ENCODE measurements at places on chromosomes 1 and 21. TPM values are rescaled to one million over a fixed set of nuclear protein-coding genes. Genes with fewer than 3 reads are reported as not detected.
A peak's percentile ranks its signal among the peaks of the same experiment; 100 is the strongest.

The KCNK1 gene
- 7.6 TPM for total RNA-seq

The KRTAP19-3 gene
- total RNA-seq: not detected

The OPRD1 gene
- 0.03 TPM for total RNA-seq

The UBL4B gene
- total RNA-seq: not detected

The PRAMEF18 gene
- not detected for total RNA-seq

The LCE4A gene
- total RNA-seq: not detected

The LCE6A gene
- total RNA-seq: not detected

The ADAMTSL4 gene
- 0.06 TPM for total RNA-seq

GRCh38 chr1:22876359-22877111, 96.1 kb downstream of the LACTBL1 start:
- DNase-seq: peak; percentile 72

DNA sequence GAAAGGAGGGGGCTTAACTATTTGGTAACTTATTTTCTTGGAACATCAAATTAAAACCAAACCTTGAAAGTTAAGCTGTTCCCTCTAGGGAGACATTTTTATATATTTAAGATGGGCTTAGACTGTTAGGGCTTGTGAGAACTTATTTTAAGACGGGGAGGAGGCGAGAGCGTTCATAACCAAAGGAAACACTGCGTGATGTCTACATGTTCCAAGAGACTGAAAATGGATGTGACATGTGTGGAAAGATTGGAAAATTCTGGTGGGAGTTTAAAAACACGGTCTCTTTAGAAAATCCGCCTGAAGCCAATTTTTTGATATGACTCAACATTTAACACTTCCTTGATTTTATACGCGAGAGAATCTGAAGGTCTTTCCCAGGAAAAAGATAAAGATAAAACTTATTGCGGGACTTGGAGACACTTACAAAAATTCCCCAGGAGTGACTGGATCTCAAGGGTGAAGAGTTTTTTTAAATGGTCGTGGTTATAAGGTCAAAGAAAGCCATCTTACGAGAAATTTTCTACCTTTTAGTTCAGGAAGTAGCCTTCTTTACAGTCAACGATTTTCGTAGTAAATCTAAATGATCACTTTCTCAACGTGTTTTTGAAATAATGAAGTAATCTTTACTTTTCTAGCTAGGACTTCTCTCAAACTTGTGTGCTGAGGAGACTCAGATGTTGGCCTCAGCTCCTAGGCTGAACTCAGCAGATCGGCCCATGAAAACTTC, 828 bp downstream of the PNRC2 start:
- no peak for DNase-seq

DNA sequence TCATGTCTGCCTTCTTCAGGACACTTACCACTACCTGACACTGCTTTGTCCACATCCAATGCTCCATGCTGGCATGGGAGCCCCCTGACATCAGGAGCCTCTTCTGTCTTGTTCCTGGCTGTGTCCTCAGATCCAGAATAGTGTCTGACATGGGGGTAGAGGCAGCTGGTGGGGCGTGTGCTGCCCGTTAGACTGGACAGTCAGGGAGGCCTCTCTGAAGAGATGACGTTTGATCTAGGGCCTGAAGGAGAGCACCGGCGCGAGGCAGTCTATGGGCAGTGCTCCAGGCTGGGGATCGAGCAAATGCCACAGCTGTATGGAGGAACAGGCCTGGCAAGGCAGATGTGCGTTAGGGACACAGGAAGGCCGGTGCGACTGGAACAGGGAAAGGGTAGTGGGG, 16.6 kb downstream of the SLC9A1 start:
- no peak for DNase-seq

DNA sequence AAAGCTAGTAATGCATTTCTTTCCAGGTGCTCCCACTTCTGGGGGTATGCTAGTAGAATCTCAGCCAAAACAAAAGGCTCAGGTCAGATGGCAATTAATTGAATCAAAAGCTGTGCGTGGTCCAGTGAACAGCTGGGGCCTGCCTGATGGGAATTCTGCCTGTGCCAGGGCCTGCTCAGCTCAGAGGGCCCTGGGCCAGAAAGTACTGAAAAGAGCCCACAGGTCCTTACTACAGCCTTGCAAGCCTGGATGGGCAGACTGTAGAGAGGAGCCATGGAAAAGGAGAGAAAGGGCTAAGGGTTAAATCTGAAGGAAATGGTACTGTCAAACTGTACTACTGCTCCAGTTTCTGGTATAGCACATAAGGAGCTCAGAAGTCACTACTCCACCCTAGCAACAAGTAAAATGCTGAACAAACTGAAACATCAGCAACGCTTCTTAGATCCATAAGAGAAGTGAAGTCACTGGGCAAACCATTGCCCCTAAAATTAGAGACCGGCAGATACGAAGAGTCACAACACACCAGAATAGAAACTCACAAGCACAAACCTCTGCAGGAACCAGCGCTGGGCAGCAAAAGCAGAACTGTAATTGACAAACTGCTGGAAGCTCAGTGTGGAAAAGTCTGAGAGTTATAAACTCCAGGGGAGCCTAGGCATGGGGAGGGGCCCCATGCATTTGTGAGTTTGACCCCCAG, 121.1 kb upstream of the SYT6 start:
- no peak for DNase-seq

DNA sequence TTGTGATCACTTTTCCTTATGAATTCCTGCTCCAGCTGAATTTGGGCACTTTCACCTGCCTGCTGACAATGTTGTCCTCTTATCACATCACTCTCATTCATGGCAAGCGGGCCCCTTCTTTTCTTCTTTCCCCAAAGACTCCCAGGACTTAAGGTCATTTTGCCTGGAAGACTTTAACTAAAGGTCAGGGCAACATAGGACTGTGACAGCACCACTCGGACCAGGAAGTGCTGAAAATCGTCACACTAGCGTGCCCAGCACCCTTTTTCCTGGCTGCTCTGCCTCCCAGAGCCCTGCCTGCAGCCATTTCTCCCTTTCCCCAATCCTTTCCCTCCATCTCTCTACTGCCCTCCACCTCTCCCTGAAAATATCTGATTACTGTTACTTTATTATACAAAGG, 35.4 kb downstream of the CD34 start:
- no peak for DNase-seq

DNA sequence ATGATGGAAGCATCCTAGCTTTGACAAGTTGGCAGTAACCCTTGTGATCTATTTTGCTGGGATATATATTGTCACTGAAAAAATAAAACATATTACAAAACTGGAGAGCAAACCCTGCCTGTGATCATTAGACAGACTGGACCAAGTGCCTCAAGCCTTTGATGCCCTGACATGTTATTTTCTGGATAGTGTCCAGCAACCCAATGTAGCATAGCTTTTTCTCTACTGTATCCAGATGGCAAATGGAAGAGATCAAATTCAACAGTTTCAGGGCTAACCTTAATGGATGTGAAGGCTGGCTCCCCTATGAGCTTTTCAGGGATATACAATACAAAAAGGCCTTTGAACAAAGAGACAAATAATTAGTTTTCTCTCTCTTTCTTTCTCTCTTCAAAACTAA, 25.1 kb downstream of the WARS2 start:
- DNase-seq: no peak

DNA sequence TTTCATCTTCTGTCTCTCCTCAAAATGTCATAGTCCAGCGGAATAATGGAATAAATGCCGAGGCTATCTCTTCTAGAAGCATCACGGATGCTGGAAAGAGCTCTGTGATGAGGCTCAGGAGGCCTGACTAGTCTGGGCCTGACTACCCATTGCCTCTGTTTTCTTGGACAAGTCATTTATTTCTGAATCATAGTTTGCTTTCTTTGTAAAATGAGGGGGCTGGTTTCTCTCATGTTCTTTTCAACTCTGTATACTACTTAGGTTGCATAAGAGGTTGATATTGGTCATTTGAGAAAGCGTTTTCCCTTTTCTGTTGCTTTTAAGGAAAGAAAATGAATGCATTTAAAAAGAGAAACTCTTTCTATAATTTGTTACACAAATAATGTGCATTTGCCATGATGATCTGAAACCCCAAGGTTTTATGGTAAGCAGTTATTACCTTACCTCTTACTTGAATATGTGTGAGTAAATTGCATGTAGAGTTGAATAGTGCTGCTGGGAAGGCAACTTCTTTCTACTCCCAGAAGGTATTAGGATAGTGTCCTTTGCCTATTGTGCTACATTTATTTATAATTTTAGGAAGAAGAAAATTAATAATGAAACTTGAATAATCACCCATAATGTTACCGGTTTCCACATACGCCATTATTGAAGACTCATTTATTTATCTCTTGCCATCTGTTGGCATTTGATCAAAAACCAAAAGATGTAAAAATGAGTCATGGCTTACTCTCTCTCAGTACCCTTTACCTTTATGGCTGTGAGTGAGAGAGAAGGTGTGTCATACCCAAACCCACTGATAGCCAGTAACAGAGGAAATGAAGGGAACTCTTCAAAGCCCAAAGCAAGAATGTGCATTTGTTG, 179.1 kb downstream of the FASLG start:
- DNase-seq: peak; percentile 52

DNA sequence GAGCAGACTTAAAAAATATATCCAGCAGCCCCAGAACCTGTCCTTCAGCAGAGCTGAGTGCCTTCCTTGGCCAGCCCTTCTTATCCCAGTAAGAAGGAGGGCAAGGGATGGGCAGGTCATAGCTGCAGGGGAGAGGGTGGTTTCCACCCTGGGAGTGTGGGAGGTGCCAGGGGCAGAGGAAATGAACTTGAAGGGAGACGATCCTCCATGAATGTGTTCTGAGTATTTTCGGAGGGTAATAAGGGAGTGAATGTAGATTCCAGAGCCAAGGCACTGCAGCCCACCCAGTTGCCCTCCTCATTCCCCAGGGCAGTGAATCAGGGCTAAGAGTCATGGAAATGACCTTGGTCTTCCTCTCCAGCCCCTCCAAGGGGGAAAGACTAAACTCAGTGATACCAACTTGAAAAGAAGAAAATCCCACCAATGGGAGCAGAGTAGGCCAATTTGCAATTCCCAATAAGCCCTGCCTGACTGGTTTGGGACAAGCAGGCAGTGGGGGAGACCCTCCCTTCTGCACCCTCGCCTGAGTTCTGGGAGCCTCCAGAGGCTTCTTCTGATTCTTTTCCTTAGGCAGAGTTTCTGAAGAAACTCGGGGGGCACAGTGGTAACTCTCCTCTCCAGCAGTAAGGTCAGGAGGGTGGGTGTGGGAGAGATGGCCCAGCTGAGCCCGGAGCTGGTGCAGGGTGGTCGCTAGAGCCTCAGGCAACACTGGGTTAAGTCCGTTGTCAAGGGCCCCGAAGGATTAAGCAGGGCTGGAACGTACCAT, 4.2 kb downstream of the MYOG start:
- DNase-seq: no peak

- DNase-seq: no peak
These were observed 33.9 kb downstream of the LHX9 start for GRCh38 chr1:197951089-197951488.

- peak; percentile 53 for DNase-seq
These were observed 6.7 kb upstream of the PINK1 start for GRCh38 chr1:20626524-20626923.

DNA sequence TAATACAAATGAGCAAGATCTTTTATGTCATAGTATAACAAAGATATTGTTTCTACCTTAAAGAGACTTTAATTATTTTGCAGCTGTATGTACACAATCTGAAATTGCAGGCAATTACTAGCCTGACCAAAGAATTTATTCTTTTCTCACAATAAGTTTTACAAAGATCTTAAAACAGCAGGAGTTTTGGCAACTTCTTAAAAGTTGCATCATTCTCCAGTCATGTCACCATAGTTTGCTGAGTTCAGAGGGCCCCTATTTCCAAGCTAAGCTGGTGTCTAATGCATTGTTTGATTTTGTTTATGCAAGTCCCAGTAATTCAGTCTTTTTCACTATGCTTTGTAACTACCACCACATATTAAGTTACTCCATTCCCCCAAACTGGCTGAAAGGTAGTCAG, 114.8 kb downstream of the DNAH14 start:
- DNase-seq: no peak

- DNase-seq: no peak
These were observed 62.8 kb downstream of the RGS4 start for GRCh38 chr1:163131981-163132380.

DNA sequence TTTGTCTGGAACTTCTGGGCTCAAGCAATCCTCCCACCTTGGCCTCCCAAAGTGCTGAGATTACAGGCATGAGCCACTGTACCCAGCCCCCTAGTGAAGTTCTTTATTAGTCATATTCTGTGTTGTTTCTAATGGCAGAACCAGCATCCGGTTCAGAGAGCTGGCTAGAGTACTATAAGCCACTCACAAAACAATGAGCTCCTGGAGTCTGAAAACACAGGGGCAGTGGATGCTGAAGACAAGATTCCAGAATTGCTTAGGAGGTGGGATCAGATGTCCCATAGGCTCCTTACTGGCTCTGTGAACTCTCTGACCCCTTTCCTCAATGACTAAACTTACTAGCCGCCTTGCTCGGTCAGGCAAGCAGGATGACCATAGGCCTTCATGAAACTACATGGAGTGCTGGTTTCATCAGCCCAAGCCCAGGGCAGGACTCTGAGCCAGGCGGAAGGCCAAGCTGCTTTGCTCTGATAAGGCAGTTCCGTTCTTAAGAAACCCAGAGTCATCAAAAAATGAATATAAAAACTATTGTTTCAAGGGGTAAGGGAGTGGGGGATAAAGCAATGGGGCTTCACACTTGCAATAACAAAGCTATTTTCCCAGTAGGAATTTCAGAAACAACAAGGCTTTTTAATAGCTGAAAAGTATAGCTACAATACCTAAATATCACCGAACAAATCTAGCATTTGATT, 8.1 kb downstream of the MTHFR start:
- peak; percentile 78 for DNase-seq

- peak; percentile 62 for DNase-seq
These were observed 182.3 kb downstream of the CAMTA1 start for GRCh38 chr1:6967431-6968111.

- DNase-seq: no peak
These were observed 34.0 kb downstream of the PCSK9 start for GRCh38 chr1:55073187-55073916.

DNA sequence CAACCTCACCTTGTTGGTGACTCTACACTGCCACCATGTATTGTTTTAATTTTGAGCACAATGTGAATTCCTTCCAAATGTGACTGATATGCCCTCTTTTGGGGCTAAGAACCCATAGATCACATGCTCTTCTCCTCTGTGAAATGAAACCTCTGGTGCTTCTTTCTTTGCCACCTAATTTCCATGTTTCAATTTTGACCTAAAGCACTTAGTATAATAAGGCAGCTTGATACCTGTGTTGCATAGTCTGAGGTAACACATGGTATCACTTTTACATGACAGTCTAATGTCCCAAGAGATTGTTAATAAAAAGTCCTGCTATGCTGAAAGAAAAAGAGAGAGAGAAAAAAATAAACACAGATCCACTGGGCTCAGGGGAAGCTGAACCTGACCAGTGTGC, 24.2 kb downstream of the CLEC20A start:
- no peak for DNase-seq

- peak; percentile 21 for DNase-seq
These were observed 2.5 kb downstream of the KIF21B start for GRCh38 chr1:201020721-201021629.

All from HT1080 (cell line).